CD4-positive, alpha-beta T cell treated with Interleukin-17A for 4 hours (primary cell): ENCODE measurements at places on chromosomes 1 and 21.
A peak's percentile ranks its signal among the peaks of the same experiment; 100 is the strongest.

DNA sequence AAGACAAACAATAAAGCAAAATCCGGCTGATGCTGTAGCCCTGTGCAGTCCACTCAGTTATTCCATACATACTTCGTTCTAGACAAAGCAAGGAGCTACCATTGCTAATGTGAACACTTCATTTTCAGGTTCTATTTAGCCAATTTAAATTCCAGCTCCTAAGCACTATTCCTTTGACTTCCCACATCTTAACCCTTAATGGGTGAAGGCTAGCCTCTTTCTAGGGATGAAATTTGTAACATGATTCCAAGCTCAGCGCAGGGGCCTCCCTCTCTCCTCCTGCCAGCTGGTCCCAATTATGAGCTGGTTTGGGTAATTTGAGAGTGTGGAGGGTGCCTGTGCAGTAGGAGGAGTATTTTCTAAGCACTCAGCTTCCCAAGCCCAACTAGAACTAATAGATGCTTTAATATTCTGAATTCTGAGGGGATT is 53.9 kb upstream of the PTGFRN start:
- no peak for DNase-seq

DNA sequence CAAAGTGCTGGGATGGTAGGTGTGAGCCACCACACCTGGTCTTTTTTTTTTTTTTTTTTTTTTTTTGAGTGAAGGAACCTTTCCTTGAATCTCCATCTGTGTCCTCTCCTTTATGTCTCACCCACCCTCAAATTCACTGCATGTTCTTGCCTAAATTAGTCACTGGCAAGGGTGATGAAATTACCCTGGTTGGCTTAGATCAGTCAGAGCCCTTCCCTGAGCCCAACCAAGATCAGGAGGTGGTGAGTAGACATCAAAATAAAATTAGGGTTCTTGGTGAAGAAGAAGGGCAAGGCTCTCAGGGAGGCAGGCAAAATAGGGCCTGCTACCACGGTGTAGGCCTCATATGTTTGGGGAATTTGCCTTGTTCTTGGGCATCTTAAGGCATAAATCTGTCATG is 5.3 kb upstream of the TNN start:
- no peak for DNase-seq

GRCh38 chr1:37035796-37036666 is 1.7 kb upstream of the GRIK3 start:
- DNase-seq = no peak

- DNase-seq = no peak
Measured at GRCh38 chr1:173628888-173629287, 6.2 kb upstream of the TEX50 start.

DNA sequence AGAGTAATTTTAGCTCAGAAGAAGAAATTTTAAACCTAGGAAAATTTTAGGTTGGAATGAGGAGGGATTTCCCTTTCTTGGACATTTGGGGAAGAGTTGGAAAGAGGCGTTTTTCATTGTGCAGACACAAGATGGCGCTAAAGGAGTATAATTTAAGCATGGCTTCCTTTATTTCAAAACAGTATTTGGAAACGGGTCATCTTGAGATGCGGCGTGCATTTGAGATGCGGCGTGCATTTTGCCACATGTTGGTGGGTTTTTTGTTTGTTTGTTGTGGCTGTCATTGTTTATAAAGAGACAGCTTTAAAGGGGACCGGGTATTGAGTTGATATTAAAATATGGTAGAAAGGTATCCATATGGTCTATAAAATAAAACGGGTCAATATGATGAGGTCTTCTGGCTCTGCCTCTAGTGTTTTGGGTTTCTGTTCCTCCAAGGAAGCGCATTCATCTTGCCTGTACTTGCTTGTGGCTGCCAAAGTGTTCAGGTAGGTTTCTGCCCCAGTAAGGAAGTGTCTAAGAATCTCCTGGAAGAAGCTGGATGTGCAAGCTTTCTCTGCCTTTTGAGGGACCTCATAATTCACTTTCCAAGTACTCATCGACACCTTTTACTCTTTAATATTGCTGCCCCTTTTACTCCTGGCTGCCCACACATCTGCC is 210.3 kb downstream of the SLC35F3 start:
- peak; percentile 36 for DNase-seq

DNA sequence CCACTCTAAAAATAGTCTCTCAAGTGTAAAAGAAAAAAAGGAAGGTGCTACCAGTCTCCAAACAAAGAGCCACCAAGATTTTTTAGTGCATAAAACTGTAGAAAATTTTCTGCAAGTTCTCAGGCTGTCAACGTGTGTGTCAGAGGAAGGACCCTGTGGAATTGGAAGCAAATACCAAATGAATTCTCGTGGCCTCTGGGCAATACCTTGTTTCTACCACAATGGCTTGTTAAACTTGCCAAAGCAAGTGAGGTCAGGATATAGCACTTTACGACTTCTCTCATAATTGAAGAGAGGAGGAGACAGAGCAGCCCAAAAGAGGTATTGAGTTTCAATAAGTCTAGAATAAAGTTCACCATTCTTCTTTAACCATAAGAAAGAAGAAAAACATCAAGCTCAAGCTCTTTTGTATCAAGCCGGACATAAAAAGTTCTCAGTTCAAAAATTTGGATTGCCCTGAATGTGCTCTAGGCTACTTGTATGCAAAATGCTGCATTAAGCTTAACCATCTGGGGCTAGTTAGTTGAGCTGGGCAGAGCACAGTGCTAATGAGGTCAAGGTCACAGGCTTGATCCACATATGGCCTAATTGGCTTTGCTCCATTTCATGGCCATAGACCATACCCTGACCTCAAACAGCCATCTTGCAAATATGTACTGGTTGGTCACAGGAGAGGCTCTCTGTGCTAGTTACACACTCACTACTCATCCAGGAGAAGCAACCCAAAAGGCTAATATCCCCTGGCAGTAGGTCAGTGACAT is 60.5 kb downstream of the TBX15 start:
- no peak for DNase-seq

- no peak for DNase-seq
Measured at GRCh38 chr1:68542586-68542985, 45.7 kb upstream of the DEPDC1 start.

- DNase-seq = no peak
Measured at GRCh38 chr1:162070094-162070748, 730 bp downstream of the NOS1AP start.

DNA sequence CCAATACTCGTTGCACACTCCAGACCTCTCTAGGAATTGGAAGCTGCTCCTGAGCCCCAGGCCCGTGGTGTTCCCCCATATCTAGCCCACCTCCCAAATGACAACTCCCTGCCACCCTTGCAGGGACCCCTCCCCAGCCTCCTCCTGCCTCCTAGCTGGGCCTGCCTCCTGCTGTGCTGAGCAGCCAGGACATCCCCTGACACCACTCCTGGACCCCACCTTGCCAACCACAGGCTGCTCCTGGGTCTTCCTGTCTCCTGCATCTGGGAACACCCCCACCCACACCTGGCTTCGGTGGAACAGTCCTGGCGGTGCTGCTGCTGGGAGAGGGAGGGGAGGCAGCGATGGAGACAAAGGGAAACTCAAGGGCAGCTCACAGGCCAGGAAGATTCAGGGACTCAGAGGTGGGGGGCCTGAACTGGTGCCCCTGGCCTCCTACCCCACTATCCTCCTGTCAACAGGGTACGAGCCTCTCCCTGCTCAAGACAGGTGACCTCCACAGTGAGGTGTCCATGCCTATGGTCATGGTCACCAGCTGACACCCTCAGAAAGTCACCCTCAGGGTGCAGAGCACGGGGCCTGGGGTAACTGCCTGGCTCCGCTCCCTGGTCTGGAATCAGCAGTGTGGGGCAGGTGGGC is 81.2 kb downstream of the RIPK4 start:
- no peak for DNase-seq

- DNase-seq = no peak
Measured at GRCh38 chr1:66357021-66357420, 176.9 kb upstream of the SGIP1 start.

- no peak for DNase-seq
Measured at GRCh38 chr1:228316589-228317387, 89.8 kb downstream of the TRIM11 start.

DNA sequence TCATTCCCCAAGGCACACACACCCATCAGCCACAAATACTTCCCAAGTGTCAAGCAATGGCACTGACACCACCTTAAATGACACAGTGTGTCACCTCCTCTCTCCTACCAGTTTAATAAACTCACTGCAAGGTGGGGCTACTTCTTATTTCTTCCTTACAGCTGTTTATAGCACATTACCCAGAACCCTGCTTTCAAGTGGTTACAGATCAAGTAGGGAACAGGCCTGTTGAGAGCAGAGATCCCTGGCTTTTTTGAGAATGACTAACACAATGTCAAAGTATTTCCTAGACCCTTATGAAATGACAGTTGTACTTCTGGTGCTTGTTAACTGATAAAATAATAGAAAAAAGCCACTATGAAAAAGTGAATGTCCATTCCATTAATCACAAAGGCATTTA is 19.8 kb downstream of the ZBTB17 start:
- DNase-seq = no peak

DNA sequence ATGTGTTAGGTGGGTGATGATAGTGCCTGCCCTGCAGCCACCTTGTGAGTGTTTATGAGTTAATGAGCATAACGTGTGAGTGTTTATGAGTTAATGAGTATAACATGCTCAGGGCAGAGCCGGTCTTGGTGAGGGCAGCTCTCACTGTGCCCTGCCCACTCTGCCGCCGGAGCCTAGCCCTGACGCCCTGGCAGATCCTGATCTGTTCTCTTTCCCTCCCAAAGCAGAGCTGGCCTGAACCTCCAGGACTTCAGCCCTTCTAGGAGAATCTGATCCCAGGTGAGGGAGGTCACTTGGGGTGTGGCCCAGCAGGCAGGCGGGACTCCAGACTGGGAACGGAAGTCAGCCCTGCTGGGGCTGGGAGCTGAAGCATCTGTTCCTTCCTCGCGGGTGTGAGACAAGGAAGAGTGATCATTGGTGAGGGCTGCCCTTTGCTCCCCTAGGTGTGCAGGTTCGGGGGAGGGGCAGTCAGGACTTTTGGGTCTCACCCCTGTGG is 5.7 kb downstream of the FBLIM1 start:
- DNase-seq = no peak

DNA sequence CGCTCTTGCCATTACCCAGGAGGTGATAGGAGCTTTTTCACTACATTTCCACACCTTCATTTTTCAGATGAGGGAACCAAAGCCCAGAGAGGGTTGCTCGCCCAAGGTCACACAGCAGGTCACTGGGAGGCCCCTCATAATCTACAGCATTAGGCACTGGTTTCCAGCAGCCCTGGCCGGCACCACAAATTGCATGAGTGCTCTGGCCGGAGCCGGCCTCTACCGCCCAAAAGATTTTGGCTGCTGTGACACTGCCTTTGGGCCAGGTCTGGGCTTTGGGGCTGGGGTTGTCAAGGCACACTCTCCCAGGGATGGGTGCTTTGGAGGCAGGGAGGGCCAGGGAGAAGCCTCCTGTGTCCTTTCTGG is 15.4 kb downstream of the DHRS3 start:
- no peak for DNase-seq

- DNase-seq = no peak
Measured at GRCh38 chr1:112461200-112461871, 47.4 kb upstream of the WNT2B start.

GRCh38 chr1:203645996-203646395 is 19.4 kb downstream of the ATP2B4 start:
- DNase-seq = no peak

DNA sequence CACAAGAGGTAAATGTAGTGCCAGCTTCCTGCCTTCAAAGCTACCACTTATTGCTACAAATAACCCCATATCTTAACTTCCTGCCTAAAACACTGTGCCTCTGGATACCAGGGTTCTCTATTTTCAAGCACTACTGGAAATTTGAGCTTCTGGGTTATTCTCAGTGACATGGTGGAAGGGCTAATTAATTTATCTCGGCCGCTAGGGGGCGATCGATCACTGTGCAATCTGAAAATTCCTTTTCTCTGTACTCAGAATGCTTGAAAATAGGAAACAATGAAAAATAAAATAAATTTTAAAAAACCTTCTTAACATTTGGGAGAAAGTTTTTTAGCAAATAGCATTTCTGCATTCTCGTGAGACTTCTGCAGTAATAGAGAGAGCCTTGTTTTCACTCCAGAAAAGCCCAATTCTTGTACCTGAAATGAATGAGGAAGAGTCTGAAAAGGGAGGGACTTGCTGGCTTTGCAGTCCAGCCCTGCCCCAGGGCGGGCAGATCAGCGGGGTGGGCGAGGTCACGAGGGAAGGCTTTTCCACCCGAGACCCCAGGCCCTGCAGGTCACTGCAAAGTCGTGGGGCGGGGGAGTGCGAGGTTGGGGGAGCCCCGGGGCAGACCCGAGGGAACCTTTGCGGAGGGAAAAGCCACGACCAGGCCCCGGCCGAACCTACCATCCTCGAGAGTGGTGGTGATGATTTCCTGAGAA is 276.7 kb downstream of the PCP4 start:
- peak; percentile 15 for DNase-seq

- DNase-seq = no peak
Measured at GRCh38 chr1:170048515-170048914, 26.0 kb downstream of the KIFAP3 start.

- DNase-seq = no peak
Measured at GRCh38 chr1:1430114-1430982, 5.1 kb upstream of the VWA1 start.

GRCh38 chr1:240342251-240342625 is 250.6 kb downstream of the FMN2 start:
- DNase-seq = no peak

- DNase-seq = no peak
Measured at GRCh38 chr1:27614625-27615344, 10.8 kb upstream of the AHDC1 start.

DNA sequence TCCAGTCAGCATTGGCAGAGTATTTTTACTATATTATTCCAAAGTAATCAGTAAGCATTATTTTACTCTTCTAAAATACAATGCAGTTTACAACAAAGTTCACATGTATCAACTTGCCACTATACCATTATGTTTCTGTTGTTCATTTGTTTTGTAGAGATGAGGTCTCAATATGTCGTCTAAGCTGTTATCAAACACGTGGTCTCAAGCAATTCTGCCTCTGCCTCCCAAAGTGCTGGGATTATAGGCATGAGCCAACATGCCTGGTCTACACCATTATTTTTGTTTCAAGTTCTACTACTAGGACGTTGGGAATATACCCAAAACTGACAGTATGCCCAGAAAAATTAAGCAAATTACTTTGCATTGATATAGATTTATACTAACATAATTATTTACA is 19.8 kb downstream of the FAF1 start:
- no peak for DNase-seq

DNA sequence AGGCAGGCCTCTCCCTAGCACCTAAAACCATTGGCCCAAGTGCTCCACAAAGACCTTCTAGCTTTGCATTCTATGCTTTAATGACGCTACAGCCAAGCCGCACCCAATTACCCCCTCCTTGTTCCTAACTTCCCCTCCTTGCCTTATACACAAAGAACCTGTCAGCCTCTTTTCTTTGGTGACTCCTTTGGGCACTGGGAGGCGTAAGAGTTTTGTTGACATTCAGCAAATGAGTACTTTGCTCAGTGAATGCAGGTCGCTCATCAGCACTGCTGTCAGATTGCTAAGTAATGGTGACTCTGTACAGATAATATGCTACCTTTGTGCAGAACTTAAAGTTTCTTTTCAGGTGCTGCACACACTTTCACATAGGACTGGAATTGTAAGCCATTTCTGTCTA is 187.6 kb upstream of the FAM78B start:
- DNase-seq = no peak

- DNase-seq = no peak
Measured at GRCh38 chr1:116129537-116129936, 18.3 kb downstream of the MAB21L3 start.

- DNase-seq = no peak
Measured at GRCh38 chr1:93783876-93784275, 95.1 kb downstream of the DNTTIP2 start.

- no peak for DNase-seq
Measured at GRCh38 chr1:51303315-51303714, 27.0 kb downstream of the TTC39A start.
